Activated gamma-delta T cell treated with anti-CD3 and anti-CD28 coated beads, Interleukin-2, amount 50 U/mL, for 16 hours (primary cell): ENCODE measurements at places on chromosomes 5 and 9.

DNA sequence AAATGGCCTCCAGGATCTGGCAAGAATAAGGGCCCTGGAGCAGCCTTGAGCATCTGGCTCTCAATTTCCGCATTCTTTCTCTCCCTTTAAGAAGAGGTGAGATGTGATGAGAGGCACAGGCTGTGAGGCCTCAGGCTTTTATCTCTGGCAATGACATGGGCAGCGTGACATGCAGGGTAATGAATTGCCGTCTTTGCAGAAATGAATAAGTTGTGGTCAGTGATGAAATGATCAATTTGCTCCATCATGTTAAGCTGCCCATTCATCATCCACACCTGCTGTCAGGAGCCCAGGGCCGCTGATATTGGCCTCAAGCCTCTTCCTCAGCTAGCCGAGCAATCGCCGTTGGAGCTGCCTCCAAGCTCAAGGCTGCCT, 265.3 kb downstream of the TRIM32 start:
- DNase-seq: no peak

- DNase-seq: no peak
These were observed 194.8 kb downstream of the FBXL7 start for GRCh38 chr5:15694696-15695214.

- DNase-seq: no peak
These were observed 20.2 kb downstream of the SH3GLB2 start for GRCh38 chr9:129007766-129008468.

- no peak for DNase-seq
These were observed 10.0 kb upstream of the CCL28 start for GRCh38 chr5:43422143-43422542.

DNA sequence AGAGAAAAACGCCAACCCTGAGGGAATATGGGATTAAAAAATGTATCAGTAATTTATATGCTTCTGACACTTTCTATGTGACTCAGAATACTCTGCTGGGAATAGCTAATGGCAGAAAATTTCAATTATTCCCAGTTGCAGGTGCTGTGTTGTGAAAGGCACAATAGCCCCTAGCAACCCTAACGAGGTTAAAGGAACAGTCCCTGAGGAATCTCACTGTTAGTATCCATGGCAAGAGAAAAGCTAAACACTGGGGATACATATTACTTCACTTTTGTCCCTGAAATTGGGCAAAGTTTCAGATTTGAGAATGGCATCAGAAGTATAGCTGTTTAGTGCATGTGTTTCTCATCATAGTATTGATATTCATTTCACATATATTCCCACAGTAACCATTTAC, 555.0 kb downstream of the RAB3C start:
- DNase-seq: no peak

DNA sequence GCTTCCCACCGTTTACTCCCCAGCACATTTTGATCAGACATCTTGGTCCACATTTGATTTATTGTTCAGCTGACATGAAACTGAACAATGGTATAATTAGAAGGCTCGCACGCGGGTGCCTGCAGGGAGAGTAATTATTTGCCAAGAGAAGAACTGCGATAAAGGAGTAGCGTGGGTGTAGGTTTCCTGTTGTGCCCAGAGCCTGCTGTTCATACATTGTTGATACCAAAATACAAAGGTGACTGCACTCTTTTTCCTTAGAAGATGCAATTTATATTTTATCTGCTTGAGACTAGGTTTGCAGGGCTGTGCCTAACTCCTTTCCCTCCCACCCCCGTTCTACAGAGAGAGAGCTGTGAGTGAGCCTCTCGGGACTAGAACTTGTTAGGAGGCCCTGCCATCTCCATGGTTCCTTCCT, 241.8 kb upstream of the MSX2 start:
- DNase-seq: no peak
